ENCODE measurements at places on chromosomes 16 and 17.

DNA sequence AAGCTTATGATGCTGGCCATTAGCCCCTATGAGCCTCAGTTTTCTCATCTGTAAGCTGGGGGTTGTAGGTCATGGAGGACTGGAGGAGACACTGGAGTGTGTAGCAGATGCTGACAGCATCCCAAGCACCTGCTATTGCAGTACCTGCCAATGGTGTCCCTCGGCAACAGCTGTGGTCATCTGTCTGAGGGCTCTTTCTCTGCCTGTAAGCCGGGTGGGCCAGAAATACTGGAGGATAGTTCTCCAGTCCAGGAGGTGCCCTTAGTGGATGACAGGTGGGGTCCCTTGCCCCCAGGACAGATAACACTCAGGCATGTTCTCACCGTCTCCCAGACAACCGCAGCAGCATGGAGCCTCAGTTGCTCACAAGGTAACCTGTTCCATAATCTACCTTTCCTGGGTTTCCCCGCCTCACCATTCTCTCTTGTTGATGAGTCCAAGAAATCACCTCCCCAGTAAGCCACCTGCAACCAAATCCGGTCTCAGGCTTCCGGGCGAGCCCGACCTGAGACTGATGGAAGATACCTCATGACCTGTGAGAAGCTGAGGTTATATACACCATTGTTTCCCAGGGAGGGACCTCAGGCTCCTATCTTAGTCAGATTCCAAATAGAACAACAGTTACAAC is 23.8 kb downstream of the NLRP1 start:
- DNase-seq = no peak

DNA sequence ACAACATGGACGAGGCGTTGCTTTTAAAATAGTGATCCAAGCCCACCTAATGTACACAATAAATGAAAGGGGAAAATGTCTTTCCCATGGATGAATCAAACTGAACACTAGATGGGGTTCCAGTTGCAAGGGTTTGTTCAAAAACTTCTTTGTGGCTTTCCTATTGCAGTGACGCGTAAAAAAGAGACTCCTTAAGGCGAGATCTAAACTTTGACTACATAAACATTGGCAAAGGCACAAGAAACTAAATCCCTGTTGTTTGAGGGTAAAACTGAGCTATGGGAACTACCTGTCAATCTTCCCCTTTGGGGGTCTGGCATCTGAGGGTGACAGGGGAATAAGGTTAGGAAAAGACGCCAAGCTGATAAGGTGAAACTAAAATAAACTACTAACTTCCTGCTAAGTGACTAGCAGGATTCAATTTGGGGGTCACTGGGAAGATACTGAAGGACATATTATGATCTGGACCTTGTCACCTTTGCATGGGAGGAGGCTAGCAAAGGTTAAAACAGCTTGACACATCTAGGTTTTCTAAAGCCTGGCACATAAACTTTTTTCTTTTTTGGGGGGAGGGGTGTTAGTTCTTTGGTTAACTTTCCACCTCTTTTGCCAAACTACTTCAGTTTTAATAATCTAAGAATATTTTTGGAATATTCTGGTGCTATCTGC is 4.7 kb downstream of the SALL1 start:
- no peak for DNase-seq

DNA sequence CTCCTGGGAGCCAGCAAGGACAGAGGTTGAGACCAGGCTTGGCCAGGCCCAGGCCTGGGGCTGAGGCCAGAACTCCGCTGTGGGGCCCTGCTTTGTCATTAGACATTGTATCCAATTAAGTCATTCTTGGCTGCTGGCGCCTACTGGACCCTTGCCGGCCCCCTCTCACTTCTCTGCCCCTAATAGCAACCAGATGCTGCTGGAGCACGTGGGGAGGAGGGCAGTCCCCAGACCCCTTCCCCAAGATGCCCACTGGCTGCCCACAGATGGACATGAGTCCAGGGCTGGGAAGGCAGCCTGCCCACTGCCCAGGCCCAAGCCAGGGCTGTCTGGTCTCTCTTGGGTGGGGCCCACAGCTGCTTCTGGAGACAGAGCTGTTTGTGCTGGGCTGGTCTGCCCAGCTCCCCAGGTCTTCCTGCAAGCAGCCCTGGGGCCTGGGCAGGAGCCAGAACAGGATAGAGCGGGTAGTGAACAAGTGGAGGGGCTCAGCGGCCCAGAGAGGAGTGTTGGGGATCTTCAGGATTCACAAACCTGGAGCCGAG is 7.8 kb downstream of the PLXDC1 start:
- no peak for DNase-seq

DNA sequence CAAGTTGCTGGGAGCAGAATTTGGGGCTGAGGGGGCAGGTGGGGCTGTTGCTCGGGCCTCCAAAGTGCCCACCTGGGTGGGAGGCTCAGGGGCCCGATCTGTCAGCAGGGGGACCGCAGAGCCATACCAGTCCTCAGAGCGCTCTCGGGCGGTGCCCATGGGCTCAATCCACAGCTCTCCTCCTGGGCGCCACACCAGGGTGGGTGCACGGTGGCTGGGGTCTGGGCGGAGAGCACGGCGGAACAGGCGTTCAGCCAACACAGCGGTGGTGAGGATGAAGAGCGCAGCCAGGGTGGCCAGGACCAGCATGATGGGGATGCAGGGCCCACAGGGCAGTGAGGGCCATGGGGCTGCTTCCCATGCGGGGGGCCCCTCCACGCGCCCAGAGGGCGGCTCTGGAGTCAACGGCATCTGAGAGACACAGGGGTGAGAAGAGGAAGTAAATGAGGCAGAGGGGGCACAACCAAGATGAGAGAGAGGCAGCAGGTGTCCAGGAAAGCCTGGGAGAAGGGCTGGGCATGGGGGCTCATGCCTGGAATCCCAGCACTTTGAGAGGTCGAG is 1.2 kb downstream of the C16orf54 start:
- DNase-seq = no peak

GRCh38 chr16:89613231-89613953 is at the start of gene DPEP1:
Gene DPEP1 (plus strand): TSS chr16:89613642. CDS start chr16:89630411, 16,769 bp downstream.
- DNase-seq = no peak

DNA sequence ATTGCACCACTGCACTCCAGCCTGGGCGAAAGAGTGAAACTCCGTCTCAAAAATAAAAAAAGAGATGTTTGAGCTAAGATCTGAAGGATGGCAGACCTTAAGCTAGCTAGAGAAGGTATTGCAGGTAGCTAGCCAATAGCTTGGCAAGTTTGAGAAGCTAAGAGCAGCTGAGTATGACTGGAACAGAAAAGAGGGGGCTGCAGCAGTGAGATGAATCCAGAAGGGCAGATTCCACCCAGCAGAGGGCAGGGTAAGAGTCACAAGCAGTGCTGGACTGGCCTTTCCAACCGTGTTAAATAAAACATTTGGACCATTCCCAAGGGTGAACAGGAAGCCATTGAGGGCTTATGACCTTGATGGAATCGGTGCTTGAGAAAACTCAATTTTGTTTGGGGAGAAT is 5.7 kb upstream of the PHAF1 start:
- DNase-seq = no peak

DNA sequence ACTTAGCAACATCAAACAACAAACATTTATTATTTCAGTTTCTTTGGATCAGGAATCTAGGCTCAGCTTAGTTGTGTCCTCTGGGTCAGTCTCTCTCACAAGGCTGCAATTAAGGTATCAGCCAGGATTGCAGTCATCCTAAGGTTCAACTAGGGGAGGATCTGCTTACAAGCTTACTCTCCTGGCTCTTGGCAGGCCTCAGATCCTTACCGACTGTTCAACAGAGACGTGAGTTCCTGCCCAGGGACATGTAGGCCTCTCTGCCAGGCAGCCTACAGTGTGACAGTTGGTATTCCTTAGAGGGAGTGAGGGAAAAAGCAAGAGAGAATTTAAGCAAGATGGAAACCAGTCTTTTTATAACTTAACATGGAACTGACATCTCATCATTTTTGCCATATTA is 294.0 kb downstream of the ZFHX3 start:
- DNase-seq = no peak

DNA sequence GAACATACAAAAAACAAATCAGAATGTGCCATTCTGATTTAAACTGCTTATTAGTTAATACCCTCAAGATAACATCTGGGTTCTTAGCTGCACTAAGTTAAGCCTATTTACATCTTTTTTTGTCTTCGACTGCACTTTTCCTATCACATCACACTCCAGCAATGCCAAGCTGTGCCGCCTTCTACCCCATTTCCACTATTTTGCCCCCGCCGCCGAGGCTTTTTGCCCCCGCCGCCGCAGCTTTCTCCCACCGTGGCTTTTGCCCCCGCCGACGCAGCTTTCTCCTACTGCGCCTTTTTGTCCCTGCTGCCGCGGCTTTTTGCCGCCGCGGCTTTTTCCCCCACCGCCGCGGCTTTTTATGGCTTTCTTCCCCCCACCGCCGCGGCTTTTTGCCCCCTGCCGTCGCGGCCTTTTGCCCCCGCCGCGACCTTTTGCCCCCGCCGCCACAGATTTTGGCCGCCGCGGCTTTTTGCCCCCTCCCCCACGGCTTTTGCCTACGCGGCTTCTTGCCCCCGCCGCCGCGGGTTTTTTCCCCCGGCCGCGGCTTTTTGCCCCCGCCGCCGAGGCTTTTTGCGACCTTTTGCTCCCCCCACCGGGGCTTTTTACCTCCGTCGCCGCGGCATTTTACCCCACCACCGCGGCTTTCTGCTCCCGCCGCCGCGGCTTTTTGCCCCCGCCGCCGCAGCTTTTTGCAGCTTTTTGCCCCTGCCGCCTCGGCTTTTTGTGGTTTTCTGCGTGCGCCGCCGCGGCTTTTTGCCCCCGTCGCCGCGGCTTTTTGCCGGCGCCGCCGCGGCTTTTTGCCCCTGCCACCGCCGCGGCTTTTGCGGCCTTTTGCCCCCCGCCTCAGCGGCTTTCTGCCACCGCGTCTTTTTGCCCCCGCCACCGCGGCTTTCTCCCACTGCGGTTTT is 331.4 kb upstream of the WSB1 start:
- DNase-seq = no peak

DNA sequence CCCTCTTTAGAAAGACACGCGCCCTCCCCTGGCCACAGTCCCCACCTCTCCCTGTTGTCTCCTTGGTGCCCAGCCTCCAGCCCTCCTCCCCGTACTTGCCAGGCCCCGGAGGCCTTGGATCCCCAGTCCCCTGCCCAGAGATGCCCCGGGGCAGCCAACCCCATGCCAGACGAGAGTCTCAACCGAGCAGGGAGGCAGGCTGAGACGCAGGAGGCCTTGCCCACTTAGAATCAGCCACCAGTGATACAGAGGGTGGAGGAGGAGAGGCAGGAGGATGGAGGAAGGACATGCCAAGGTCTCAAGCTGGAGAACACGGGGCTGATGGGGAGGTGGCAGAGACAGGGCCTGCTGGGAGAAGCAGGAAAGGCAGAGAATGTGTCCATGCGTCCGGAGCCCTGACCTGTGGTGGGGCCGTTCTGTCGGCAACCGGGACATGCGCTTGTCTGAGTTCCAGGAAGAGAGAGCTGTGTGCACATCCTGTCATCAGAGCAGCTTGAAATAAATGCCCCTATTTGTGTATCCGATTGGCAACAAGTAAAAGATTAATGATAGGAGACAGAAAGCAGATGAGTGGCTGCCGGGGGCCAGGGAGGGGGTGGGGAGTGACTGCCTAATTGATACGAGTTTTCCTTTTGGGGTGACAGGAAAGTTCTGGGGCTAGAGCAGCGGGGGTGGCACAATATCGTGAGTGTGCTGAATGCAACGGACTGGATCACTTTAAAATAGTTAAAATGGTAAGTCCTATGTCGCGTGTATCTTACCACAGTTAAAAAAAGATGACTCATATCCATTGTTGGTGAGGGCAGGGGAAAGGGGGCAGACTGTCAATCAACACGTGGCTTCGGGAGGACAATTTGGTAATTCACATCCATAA is 44.7 kb upstream of the MEAK7 start:
- no peak for DNase-seq

GRCh38 chr17:80071116-80071841 is 30.1 kb upstream of the GAA start:
- DNase-seq = no peak
